ENCODE measurements at places on chromosomes 13 and 19.

- no peak for DNase-seq
Observed at GRCh38 chr13:41588899-41589298, 131.5 kb downstream of the RGCC start.

GRCh38 chr19:44754750-44755080 lies 6.2 kb downstream of the BCL3 start:
- no peak for DNase-seq

DNA sequence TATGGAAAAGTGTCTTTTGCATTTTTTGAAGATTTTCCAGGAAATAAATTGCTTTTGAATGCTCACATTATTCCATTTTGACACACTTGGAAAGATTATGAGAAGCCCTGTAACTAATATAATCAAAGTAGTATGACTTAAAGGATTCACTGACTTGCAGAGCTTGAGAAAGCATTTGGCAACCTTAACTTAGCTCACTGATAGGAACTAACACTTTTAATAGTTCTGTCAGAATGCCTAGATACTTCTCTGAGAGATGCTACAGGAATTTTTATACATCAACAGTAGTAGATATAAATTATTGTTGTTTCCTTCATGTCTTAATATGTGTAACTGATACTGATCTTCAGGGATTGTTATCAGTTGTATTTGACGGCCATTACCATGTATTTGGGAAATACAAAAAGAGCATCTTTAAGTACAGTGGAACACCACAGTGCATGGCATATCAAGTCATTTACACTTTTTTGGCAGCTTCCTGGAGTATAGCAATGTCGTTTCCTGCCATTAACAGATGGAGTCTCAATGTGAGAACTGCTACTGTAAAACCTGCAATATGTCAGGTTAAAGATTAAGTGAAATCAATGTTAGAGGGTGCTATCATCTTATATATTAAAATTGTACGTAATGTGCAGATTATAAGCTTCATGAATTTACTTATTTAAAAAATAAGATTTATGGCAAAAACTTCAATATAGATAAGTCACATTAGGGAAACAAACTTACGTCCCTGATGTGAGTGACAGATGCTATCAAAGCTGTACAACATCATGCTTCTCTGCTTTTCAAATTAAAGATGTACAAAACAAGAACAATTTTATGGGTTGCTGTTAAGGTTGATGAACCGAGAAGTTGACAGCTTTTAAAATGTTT lies 1159.8 kb upstream of the MIR17HG start:
- DNase-seq, result no peak

GRCh38 chr13:94319501-94319900 lies 160.0 kb downstream of the DCT start:
- DNase-seq, result no peak

- no peak for DNase-seq
Observed at GRCh38 chr13:56187331-56187730, 953.4 kb upstream of the PRR20A start.

DNA sequence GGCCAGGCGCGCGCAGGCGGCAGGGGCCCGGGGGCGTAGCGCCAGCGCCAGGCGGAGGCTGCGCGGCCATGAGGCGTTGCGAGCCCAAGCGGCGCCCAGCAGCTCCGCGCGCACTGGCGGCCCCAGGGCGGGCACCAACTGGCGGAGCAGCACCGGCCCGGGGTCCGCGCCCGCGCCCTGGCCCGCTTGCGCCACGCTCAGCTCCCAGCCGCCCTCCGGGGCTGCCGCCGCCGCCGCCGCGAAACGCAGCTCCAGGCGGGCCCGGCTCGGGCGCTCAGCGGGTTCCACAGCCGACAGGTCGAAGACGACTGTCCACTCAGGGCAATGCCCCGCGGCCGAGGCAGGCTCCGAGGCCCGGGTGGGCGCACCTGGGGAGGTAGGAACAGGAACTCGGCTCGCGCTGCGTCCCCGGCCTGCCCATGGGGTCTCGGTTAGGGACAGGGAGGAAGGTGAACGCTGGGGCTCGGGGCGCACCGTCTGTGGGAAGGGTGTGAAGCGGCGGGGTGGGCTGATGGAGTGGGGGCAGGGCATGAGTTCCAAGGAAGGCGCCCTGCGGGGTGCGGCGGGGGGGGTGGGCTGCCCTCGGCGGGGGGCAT lies 26.8 kb downstream of the CERS1 start:
- no peak for DNase-seq

- no peak for DNase-seq
Observed at GRCh38 chr19:33159893-33160292, 28.0 kb downstream of the WDR88 start.

GRCh38 chr19:48837051-48837524 lies 797 bp upstream of the HSD17B14 start:
- peak; percentile 58 for DNase-seq

- DNase-seq, result no peak
Observed at GRCh38 chr13:33057019-33057780, 41.0 kb downstream of the KL start.

DNA sequence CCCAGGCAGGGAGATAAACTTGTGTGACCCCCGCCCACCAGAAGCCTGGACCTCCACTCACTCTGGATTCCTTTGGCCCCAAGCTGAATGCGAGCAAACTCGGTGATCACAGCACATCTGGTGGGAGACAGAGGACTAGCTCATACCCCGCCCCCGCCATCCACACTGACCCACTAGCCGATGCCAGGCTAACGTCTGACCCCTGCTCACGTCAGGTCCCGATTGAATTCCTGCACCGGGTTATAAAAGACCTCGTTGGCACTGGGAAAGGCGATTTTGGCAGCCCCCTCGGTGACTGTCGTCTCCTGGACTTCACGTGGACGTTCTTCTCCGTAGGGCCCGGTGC lies 631 bp downstream of the TRMT1 start:
- no peak for DNase-seq

GRCh38 chr13:80604098-80604497 lies 263.2 kb upstream of the SPRY2 start:
- DNase-seq, result no peak

GRCh38 chr13:48818495-48819356 lies 157.0 kb upstream of the FNDC3A start:
- no peak for DNase-seq

DNA sequence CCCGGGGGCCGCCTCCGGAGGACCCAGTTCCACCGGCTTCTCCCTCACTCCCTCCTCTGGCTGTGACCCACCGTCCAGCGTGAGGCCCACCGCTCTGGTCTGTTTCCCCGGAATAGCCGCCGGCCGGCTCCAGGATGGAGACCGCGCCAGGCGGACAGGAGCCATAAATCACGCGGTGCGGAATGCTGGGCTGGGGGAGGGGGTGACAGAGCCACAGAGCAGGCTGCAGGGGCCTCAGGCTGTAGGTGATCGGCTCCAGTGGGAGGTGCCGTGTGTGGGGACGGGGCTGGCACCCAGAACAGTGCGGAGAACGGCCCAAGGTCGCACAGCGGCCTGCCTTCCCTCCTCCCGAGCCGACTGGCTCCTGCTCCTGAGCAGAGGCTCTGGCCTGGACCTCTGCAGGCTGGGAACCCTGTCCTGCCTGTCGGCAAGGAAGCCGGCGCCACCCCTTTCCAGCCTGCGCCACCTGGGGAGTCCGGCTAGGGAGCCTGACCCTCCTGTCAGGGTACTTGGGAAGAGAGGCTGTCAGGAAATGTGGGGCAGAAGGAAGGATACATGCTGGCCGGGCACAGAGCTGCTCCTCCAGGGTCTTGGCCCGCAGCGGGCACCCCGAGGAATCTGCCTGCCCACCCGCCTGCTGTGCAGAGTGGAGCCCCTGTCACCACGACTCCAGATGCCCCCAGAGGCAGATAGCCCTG lies 8.3 kb downstream of the PIAS4 start:
- DNase-seq, result no peak

DNA sequence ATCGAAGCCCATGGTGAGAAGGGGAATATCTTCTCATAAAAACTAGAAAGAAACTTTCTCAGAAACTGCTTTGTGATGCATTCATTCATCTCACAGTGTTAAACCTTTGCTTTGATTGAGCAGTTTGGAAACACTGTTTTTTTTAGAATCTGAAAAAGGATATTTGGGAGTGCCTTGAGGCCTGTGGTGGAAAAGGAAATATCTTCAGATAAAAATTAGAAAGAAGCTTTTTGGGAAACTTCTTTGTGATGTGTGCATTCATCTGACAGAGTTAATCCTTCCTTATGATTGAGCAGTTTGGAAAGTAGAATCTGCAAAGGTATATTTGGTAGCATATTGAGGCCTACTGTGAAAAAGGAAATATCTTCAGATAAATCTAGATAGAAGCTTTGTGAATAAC lies 1594.9 kb downstream of the UQCRFS1 start:
- DNase-seq, result no peak

DNA sequence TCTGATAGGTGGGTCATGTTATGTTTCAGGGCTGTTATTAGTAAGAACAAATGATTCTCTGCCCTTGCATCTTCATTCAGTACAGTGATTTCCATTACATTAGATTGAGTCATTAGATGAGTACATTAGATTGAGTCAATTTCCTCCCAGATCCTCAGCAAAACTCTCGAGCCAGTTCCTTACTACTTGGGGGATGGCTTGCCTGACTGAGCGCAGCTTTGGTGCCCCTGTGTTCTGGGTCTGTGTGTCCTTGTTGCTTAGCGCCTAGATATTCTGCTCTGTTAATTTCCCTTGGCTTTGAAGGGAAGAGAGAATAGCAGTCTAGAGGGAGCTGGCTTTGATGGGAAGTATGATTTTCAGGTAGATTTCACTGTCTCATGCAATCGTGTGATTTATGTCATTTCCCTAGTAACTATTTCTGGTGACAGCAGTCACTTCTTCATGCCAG lies 19.1 kb upstream of the SCEL start:
- no peak for DNase-seq

DNA sequence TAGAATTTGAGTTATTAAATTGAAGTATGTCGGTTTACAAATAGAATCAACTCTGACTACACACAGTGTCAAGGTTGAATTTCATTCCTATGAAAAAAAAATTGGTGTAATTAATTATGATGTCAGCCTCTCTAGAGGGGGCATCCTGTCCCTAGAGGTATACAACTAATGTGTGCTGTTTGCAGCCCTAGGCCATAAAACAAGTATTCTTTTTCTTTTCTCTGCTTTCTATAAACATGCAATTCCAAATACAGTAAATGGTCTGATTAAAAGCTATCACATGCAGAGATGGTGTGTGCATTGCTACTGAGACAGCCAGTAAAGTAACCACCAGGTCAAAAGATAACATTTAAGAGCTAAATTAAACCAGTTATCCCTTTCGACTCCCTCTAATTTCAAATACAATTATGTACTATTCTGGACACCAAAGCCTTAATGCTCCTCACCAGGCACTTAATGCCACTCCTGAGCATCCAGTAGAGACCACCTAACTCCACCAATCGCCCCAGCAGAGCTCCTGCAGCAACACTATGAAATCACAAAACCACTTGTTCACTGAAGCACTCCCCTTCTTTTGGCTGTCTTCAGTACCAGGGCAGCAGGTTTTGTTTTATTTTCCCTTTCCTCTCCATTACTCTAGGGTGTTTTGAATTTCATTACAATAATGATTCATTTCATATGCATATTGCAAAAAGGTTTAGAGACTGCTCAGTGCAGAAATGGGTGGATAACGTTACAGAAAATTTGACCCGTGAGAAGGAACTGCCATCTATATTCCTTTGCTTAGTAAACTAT lies 426.9 kb downstream of the PCDH9 start:
- DNase-seq, result no peak

GRCh38 chr13:52366291-52366690 lies 39.7 kb downstream of the THSD1 start:
- DNase-seq, result no peak

GRCh38 chr19:15149737-15150136 lies 42.5 kb downstream of the SYDE1 start:
- DNase-seq, result no peak

DNA sequence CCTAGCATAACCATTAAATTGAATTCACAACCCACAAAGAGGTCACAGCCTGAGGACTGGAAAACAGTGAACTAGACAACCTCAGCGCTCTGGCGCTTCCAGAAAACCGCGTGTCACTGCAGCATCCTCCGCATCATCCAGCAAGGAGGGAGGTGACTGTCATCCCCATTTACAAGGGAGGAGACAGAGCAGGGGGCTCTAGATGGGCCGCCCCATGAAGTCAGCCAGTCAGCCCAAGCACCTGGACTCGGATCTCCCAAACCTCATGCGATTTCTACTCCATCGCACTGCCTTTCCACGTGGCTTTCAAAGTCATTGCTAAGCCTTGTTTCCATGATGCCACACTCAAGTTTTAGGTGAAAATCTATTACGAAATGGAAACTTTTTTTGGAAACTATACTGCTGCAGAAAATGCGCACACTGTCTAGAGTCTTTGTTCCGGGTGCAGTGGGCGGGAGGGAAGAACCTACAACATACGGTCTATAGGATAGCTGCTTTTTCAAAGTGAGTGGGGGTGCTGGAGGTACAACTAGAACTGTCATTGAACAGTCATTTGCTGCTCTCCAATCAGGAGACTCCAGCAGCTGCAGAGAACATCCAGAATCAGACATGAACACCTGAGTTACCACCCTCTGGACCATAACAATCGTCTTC lies 2.8 kb downstream of the AP3D1 start:
- DNase-seq, result no peak

DNA sequence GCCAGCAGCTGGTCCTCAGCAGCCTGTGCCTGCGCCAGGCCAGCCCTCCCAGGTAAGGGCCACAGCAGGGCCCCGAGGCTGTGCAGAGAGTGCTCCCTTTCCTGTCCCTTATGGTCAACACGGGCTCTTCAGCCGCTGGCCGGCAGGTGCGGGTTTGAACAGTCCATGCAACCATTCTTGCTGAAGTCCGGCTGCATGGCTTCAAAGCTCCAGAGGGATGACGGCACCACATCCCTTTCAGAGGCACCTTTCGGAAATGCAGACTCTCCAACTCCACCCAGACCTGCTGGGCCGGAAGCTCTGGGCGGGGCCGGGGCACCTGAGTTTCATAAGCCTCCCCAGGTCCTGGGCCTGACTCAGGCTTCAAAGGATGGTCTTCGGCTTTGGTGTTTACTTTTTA lies 81.3 kb downstream of the SPACA7 start:
- no peak for DNase-seq

GRCh38 chr19:51691074-51691583 lies 2.0 kb upstream of the SPACA6 start:
- no peak for DNase-seq

GRCh38 chr13:40402931-40403431 lies 263.5 kb downstream of the FOXO1 start:
- DNase-seq, result no peak

DNA sequence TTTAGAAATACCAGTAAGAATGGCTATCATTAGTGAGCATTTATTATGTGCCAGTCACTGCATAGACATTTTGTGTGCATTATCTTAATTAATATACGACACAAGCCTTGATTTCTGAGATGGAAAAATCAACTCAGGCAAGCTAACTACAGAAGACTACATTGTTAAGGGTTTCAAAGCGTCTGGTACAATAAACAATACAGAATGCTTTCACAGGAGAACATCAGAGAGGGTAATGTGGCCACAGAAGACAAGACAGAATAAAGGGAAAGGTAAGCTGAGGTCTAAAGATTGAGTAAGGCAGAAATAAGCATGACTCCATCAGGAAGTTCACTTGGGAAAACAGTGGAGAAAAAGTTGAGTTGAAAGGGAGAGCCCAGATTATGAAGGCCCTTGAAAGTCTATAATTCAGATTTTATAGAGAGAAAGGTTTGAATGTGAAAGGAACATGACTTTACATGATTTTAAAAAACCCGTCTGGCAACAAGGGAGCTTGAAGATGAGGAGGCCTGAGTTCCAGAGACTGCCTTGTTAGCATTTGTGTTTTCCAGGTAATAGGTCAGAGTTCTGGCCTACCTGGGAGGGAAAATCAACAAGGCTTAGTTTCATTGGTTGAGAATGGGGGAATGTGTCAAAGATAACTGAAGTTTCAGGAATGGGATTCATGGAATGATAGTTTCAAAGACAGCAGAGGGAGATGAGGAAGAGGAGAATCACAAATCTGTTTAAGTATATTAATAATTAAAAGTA lies 1.8 kb upstream of the MBNL2 start:
- no peak for DNase-seq

- no peak for DNase-seq
Observed at GRCh38 chr13:52085421-52085820, 43.5 kb downstream of the NEK5 start.
